ENCODE measurements at places on chromosomes 5 and 9.

- no peak for DNase-seq
These were observed 35.9 kb downstream of the KIF2A start for GRCh38 chr5:62341783-62342475.

- DNase-seq: no peak
These were observed 118.5 kb downstream of the GPBP1 start for GRCh38 chr5:57292336-57292735.

- no peak for DNase-seq
These were observed 1222.9 kb downstream of the PTPRD start for GRCh38 chr9:9389904-9390303.

DNA sequence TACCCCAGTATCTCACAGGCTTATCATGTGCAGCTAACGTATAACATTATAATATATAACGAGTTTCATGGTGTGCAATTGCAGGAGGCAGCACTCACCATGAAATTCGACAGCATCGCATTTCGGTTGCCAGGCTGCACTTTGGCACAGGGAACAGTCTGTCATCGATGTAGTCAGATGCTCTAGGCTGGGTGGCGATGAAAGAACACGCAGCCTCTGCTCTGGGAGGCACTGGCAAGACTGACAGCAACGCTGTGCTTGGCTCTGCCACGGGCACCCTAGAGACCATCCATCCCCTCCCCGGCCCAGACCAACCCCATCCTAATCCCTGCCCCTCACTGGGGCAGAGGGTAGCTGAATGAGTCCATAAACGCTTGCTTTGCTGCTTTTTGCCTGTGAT, 290.8 kb downstream of the MED10 start:
- DNase-seq: no peak

- DNase-seq: no peak
These were observed 818.2 kb downstream of the TLR4 start for GRCh38 chr9:118522093-118523028.

DNA sequence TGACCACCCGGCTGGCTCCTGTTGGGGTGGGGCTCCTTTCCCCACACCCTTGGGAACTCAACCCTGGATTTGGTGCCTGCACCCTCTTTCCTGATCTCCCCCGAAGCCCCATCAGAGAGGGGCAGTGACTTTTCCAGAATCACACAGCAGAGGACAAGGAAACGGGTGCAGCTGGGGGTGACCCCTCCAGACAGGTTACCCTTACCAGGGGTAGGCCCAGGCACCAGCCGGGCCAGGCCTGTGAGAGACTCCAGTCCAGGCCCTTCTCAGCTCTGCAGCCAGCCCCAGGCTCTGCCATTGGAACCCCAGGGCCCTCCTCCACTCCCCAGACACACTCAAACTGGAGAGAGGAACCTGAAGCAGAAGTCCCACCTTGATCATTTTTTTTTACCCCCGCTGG, 19.0 kb upstream of the PHYHD1 start:
- no peak for DNase-seq

- DNase-seq: no peak
These were observed 64.6 kb downstream of the ENC1 start for GRCh38 chr5:74575741-74576538.

GRCh38 chr9:1869843-1870242, 145.3 kb upstream of the SMARCA2 start:
- no peak for DNase-seq

DNA sequence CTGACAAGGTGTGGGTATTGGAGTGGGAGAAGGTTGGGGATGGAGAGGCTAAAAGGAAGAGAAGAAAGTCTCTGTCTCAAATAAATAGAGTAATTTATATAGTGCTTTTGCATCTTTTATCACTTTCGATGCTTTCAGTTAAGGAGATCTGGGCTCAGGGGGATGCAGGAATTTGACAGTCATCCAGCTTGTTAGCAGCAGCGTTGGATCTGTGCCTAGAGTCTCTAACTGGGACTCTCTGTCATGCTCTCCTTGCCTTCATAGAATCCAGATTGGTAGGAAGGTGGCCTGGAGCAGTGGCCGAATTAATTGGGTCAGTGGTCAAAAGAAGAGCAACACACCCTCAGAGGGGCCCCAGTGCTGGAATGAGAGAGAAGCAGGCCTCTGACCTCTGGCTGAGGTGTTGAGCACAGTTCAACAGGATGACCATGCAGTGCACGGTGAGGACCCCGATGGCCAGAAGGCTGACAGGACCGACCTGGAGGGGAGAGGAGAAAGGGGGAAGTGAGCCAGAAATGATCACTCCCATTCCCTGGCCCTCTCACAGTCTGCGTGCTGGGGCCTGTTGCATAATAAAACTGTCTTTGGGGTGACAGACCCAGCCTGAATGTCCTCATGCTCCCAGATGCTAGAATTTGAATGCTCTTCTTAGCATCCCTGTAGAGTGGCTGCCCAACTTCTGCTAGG, 7.6 kb downstream of the SLC36A3 start:
- DNase-seq: no peak

DNA sequence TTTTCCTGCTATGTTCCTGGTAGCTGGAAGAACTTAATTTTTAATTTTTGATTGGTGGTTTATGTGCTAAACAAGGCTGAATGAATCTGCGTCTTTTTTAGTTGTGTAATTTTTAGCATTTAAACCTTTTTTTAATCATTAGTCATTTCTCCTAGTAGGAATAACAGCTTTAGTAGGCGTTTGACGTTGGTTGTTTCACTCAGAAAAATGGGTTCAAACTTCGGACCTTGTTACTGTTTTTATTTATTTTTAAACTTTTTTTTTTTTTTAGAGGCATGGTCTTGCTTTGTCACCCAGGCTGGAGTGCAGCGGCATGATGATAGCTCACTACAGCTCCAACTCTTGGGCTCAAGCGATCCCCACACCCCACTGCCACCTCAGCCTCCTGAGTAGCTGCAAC, 12.9 kb downstream of the SFXN1 start:
- no peak for DNase-seq

- DNase-seq: no peak
These were observed 410.1 kb upstream of the SMARCA2 start for GRCh38 chr9:1604942-1605560.

GRCh38 chr9:99140685-99141314, 35.9 kb downstream of the TGFBR1 start:
- DNase-seq: peak; percentile 36

- no peak for DNase-seq
These were observed 37.9 kb downstream of the AHRR start for GRCh38 chr5:359301-359897.

GRCh38 chr5:59094864-59095263, 512.0 kb downstream of the RAB3C start:
- no peak for DNase-seq

DNA sequence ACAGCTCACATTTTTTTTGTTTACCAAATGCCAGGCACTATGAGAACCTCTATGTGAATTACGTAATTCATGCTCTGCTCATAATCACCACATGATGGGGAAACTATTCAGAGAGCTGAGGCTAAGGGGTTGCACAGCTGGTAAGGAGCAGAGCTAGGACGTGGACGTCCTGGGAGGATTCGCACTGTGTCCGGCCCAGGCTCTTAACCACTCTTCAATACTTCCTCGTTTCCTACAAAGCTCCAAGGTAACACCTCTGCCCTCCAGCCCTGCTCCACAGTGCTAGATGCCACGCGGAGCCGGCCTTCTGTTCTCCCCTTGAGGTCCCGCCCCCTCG, 8.7 kb downstream of the PHF19 start:
- DNase-seq: no peak

Data from T-helper 9 cell (primary cell).